ENCODE measurements at places on chromosomes 7 and 10.

DNA sequence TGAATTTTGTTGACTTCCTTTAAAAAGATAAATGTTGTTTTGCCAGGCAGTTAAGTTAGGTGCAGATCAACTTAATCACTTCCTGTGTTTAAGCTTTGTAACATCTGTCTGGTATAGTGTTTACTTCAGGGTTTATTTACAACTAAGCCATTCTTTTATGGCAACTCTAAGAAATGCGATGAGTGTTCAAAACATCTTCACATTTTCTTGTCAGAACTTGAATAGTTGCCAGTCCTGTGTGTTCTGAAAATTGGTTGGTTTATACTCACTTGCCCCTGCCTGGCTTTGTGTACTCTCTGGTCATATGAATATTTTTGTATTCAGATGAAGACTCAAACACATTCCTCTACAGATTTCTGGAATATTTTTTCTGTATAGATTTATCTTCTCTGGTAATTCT, 327.2 kb downstream of the MDFIC start:
- no peak for DNase-seq

- DNase-seq, result no peak
Measured at GRCh38 chr7:80131675-80132435, 2.8 kb upstream of the GNAI1 start.

GRCh38 chr10:58995058-58995596, 181.3 kb upstream of the PHYHIPL start:
- no peak for DNase-seq

GRCh38 chr10:624605-625332, 64.7 kb downstream of the DIP2C start:
- DNase-seq, result peak; percentile 49

- DNase-seq, result no peak
Measured at GRCh38 chr7:73446682-73447081, 13.1 kb downstream of the FZD9 start.

DNA sequence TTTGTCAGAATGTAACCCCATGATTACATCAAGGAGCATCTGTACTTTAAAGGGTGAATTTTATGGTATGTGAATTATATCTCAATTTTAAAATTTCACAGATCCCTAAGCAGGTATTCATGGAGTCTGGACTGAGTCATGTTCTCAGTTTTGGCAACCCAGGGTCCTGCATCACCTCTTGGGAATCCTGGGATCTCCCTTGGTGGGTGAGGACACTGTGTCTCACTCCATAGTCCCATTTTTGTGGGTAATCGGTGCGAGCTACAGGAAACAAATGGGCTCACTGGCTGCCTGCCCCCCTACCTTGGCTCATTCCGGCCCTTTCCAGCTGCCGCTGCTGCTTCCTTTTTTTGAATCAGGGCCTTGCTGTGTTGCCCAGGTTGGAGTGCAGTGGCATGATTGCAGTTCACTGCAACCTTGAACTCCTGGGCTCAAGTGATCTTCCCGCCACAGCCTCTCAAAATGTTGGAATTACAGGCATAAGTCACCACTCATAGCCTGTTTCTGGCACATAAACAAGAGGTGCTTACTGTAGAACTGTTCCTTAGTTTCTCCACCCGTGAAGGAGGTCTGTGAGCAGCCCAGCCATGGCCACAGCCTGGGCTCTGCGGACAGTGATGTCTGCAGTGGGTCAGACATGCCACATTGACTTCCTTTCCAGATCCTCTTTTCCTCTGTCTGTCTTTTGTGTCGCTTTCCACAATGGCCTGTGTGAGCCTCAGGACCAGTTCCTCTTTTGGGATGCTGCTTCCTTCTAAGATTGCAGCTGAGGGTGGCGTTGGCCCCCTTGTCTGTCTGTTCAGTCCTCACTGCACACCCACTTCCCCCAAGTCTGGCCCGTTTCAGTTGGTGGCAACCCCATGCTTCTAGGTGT, 14.5 kb downstream of the PALD1 start:
- no peak for DNase-seq

GRCh38 chr7:36626111-36626510, 98.2 kb downstream of the AOAH start:
- DNase-seq, result no peak

GRCh38 chr7:105905209-105905909, 29.0 kb upstream of the ATXN7L1 start:
- no peak for DNase-seq

GRCh38 chr10:21280971-21281572, 244.4 kb downstream of the SKIDA1 start:
- DNase-seq, result no peak

DNA sequence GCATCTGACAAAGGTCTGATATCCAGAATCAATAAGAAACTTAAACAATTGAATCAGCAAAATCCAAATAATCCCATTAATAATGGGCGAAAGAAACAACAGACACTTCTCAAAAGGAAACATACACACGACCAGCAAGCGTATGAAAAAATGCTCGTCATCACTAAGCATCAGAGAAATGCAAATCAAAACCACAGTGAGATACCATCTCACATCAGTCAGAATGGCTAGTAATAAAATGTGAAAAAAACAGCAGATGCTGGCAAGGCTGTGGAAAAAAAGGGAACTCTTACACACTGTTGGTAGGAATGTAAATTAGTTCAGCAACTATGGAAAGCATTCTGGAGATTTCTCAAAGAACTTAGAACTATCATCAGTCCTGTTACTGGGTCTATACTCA, 496.7 kb downstream of the SH2D4B start:
- DNase-seq, result no peak

DNA sequence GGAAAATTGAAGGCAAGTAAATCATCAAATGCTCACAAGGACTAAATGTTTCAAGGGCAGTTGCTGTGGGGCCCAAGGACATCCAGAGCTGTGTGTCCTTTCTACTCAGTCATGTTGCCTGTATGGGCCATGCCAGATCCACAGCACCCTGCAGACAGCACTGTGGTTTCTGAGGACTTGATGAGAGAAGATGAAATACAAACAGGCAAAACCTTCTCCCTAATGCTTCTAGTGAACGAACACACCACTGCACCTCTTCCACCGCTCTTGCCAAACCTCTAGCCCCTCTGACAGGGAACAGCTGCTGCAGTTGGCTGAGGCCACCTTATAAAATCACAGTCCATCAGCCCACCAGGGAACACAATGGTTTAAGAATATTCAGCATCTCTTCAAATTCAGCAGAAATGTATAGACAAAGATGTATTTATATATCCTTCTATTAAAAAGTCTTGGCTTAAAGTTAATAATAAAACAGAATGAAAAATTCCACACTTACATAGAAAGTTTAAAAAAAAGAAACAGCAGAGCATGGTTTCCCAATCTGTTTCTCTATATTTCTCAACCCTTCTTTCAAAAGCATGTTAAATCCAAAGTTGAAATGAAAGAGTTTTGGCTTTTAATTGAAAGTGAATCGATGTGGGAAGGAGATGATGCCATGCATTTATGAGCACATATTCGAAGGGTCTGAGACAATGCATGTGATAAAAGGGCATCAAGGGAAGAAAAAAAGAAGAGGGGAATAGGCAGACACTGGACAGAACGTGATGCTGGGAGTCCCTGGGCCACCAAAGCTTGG, 14.0 kb downstream of the CYP3A7 start:
- DNase-seq, result no peak

GRCh38 chr7:12949060-12949931, 261.9 kb downstream of the ARL4A start:
- no peak for DNase-seq

DNA sequence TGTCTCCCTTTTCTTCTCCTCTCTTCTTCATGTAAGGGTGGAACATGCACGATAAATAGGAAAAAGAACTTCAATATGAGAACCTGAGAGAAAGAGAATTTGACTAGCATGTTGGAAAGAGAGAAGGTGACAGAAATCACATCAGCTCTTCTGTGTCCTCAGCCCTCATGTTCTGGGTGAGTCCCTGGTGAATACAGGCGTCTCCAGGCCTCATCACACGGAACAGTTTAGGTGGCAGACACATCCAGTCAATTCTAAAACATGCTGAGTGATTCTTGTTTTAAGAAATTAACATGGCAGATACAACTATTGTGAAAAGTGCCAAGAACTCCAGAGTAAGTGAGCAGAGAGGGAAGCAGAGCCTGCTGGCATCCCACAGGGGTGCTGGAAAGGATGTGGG, 96.1 kb downstream of the FAM107B start:
- no peak for DNase-seq

DNA sequence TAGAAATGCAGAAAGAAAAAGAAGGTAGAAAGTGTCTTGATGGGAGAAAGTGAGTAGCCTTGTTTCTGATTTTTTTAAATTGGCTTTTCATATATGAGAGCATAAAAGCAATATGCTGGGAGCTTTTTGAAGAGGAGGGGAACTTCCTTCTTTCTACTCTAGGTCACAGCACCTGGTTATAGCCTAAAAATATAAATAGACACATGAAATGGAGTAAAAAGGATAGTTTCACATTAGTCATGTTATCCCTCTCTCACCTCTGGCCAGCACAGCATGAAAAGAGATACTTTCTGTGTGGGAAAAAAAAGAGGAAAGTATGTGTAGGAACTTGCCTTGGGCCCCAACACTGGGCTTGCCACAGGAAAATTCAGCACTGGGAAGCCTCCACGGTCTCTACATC, 292.2 kb upstream of the ZWINT start:
- no peak for DNase-seq

DNA sequence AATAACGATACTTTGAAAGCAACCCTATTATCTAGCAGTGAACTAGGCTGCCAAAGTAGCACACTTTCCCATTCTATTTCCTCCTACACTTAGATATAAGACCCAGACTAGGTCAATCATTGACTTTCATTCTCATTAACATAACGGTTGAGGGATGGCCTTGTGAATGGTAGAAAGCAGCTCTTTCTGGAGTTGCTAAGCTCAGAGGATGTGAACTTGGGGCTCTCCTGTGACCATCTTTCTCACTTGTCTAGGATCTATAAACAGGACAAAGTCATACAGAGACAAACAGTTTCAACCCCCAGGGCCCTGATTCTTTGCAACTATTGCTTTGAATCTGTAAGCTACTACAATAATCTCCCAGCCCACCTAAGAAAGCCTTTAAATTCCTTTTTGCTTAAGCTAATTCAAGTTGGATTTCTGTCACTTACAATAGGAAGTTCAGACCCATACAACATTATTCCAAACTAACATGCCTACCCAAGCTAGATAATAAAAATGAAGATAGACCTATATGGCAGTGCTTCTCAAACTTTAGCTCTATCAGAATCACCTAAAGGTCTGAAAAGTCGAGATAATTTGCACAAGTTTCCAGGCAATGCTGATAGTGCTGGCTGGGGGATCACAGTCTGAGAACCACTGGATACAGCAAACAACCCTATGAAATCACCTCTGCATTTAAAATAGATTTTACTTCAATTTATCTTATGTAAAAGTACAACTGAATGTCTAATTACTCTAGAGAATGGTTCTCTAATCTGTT, 16.7 kb downstream of the P4HA1 start:
- DNase-seq, result no peak

GRCh38 chr10:124053971-124054370, 39.4 kb downstream of the CHST15 start:
- DNase-seq, result no peak

GRCh38 chr10:121500701-121501332, 97.4 kb downstream of the FGFR2 start:
- DNase-seq, result no peak

DNA sequence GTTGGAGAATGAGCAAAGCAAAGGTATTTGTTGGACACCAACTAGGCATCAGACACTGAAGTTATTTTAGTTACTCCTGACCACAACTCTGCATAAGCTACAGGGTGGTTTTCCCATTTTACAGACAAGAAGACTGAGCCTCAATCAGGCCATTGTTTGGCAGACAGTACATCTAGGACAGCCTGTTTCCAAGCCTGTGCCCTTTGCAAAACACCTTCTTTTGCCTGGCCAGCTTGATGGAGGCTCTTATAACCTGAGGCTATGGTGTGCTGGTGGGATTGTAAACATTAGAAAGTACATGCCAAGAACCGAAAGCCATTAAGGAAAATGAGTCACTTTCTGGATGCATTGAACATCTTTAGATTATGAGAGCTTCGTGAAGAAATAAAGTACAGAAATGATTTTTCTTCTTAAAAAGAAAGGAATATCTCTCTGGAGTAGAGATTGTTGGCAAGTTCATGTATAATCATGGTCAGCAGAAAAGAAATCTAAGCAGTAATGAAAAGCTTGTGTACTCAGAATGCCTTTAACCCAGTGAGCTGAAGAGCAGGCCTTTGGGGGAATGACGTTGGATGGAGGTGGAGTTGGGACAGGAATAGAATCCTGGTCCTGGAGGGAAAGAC, 140.6 kb downstream of the KIAA1217 start:
- no peak for DNase-seq

GRCh38 chr10:132560241-132560731, 22.7 kb downstream of the INPP5A start:
- DNase-seq, result no peak

DNA sequence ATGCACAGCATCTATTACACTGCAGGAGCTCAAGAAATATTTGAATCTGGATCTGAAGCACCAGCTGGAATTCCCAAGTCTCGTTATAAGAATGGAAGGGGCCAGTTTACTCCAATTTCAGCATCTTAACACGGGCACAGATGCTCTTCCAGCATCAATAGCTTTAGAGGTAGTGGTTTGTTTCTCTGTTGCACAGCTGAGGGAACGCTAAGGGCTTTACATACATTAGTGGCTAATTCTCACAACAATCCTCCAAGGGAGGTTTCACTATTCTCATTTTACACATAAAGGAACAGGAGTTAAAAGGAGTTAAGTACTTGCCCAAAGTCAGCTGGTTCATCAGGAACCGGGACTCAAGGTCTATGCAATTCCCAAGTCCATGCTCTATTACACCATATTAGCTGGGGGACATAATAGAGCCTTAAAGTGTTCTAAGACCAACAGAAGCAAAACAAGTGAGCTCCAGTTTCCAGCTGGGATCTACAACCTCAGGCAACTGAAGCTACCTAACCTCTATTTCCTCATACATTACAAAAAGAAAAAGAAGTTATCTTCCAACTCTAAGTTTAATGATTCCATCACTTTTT, 9.9 kb downstream of the XPNPEP1 start:
- DNase-seq, result no peak

DNA sequence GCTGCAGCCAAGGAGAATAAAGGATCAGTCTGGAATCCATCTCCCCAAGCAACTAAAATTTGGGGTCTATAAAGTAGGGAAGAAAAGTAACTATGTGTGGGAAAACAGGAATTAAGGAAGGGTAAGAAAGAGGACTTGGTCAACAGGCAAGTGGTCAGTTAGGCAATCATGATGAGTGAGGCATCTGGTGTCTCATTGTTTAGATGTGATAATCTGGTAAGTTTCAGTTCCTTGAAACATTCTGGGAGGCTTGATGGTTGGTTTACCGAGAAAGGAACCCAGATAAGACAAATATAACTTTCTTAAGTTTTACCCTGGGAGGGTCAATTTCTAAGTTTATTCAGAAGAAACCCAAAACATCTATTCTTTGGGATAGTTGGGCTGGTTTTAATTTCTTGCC, 22.3 kb downstream of the HYAL4 start:
- DNase-seq, result no peak

GRCh38 chr10:71873582-71874211, 22.6 kb upstream of the PSAP start:
- DNase-seq, result no peak

GRCh38 chr10:15167411-15168290, 842 bp downstream of the NMT2 start:
- DNase-seq, result peak; percentile 17

All from NCI-H1105 treated with DMSO at 0.1 percent for 48 hours (cell line).